ENCODE measurements at places on chromosomes 2 and 18. TPM values are rescaled to one million over a fixed set of nuclear protein-coding genes. Genes with fewer than 3 reads are reported as not detected.

GRCh38 chr2:240957656-240958365 is 40.6 kb upstream of the SNED1 start:
- H3K4me1 ChIP-seq: no peaks in the 10 kb centered on the region
- H3K36me3 ChIP-seq: no peaks in the 10 kb centered on the region
- peaks cover 6% of the 10 kb centered on the region for H3K27me3 ChIP-seq
- no peak overlapping the region for H3K4me3 ChIP-seq

Gene KCNIP3
- total RNA-seq: not detected

GRCh38 chr18:28045176-28045810 is 131.6 kb downstream of the CDH2 start:
- no peak overlapping the region for H3K4me3 ChIP-seq
- DNase-seq: no peak
- no peak overlapping the region for H3K27ac ChIP-seq
- no peaks in the 10 kb centered on the region for H3K27me3 ChIP-seq
- no peaks in the 10 kb centered on the region for H3K4me1 ChIP-seq

- H3K4me3 ChIP-seq: no peak overlapping the region
- H3K4me1 ChIP-seq: peaks cover 33% of the 10 kb centered on the region
- peaks cover 9% of the 10 kb centered on the region for H3K36me3 ChIP-seq
- H3K27me3 ChIP-seq: no peaks in the 10 kb centered on the region
- no peak for DNase-seq
These were observed 34.3 kb downstream of the LCLAT1 start for GRCh38 chr2:30481323-30481800.

DNA sequence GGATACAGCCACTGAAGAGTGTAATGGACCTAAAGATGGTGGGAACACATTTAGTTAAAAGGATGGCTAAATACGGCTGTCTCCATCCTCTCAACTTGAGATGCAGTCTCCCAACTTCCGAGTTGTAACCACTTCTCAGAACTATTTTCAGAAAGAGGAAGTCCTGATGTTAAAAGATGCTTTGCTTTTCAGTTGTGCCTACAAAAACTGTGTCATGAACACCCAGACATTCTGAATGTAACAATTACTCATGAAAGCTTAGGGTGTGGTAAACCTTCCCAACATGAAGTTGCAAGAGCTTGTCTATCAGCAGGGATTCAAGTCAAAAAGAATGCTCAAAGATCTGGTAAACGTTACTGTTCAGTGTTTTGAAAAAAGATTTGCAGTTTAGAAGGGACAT is 147.9 kb downstream of the DOCK10 start:
- H3K4me3 ChIP-seq: peak overlapping the region; percentile 74
- H3K27me3 ChIP-seq: no peaks in the 10 kb centered on the region
- no peak for DNase-seq
- peak overlapping the region; percentile 95 for H3K27ac ChIP-seq
- H3K4me1 ChIP-seq: peaks cover 62% of the 10 kb centered on the region

- H3K4me1 ChIP-seq: peaks cover 25% of the 10 kb centered on the region
- H3K27me3 ChIP-seq: no peaks in the 10 kb centered on the region
- H3K27ac ChIP-seq: peak overlapping the region; percentile 0
- H3K4me3 ChIP-seq: peak overlapping the region; percentile 78
These were observed 244.6 kb downstream of the BCL2 start for GRCh38 chr18:63074981-63075404.

Gene STAM2
- 24.5 TPM for total RNA-seq

GRCh38 chr2:64404002-64404731 is 49.8 kb upstream of the LGALSL start:
- no peak overlapping the region for H3K4me3 ChIP-seq
- no peaks in the 10 kb centered on the region for H3K36me3 ChIP-seq
- H3K27ac ChIP-seq: no peak overlapping the region
- peaks cover 3% of the 10 kb centered on the region for H3K27me3 ChIP-seq
- DNase-seq: no peak

DNA sequence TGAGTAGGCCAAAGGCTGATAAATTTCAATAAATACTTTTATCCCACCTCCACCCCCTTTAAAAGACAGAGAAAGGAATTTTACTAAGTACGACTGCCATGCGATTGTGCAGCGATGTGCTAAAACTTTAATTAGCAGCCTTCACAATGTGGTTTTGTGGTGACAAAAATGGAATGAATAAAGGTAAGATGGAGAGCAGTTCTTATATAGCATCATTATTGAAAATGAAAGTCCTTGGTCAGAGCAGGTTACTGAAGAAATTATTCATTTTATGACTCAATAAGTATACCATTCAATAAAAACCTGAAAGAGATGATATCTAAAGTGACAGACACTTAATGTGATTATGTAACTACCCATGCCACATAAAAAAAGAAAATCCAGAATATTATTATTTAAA is 33.2 kb upstream of the MTIF2 start:
- H3K27ac ChIP-seq: no peak overlapping the region
- H3K27me3 ChIP-seq: no peaks in the 10 kb centered on the region
- no peak for DNase-seq
- H3K4me3 ChIP-seq: no peak overlapping the region
- no peaks in the 10 kb centered on the region for H3K36me3 ChIP-seq

Gene CD8B
- total RNA-seq: not detected

GRCh38 chr2:132038179-132038882 is 123.4 kb downstream of the ANKRD30BL start:
- H3K4me3 ChIP-seq: peak overlapping the region; percentile 52
- H3K27ac ChIP-seq: no peak overlapping the region
- H3K36me3 ChIP-seq: no peaks in the 10 kb centered on the region
- H3K27me3 ChIP-seq: peaks cover 23% of the 10 kb centered on the region
- H3K4me1 ChIP-seq: peaks cover 7% of the 10 kb centered on the region

Data from activated B cell treated with CpG ODN at 0.5 μM for 24 hours (primary cell).